Femur (tissue), 1 donor: ENCODE measurements at places on chromosomes 2 and 18.

DNA sequence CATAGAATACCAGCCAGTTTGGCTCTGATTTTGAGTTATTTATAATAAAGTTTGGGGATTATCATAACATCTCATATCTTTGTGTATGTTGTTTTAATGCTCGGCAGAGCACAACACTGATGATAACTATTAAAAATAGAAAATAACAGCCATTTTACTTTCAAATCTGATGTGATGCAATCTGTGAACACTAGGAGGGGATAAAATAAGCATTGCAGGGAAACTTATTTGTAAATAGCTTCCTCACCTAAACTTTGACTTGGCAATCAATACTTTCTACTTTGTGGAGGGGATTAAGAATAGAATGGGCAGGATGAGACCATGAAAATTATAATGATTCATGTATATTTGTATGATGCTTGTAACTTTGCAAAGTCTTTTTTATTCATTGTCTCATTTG, 54.4 kb downstream of the USP14 start:
- DNase-seq = no peak

DNA sequence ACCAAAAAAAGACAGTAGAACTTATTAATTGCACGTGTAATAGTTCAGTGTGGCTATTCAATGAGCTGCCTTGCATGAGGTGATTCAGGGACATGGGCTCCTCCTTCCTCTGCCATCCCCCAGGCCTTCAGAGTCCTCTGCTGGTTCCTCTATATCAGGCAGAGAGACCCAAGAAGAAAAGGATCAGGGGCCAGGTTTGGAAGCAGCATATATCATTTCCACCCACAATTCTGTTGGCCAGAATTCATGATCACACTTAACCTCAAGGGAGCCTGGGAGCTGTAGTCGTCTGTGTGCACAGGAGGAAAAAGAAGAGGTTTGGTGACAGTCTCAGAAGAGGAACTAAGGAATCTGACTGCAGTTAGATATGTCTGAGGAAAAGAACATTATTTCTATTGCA, 114.0 kb upstream of the GLS start:
- no peak for DNase-seq

GRCh38 chr2:36550006-36550405, 48.0 kb downstream of the FEZ2 start:
- DNase-seq = no peak

DNA sequence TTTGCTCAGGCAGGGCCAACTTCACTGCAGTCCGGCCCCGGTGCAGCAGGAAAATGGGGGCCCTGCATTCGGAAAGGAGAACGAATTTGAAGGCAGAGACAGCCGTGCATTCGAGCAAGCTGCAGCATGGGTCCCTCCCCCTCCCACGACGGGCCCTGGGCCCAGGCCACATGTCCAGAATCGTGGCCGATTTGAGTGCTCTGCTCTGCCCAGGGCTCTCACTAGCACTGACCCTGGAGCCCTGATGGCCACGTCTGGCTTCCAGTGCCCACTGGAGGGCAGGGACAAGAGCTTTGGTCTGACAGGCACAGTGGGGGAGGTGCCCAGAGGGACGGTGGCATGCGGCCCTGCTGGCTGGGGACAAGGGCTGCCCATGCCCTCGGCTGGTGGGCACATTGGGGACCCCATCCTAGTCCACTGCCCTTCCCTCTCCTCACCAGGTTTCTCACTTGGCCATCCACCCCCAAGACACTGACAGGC, 14.4 kb upstream of the KLHL30 start:
- DNase-seq = no peak

DNA sequence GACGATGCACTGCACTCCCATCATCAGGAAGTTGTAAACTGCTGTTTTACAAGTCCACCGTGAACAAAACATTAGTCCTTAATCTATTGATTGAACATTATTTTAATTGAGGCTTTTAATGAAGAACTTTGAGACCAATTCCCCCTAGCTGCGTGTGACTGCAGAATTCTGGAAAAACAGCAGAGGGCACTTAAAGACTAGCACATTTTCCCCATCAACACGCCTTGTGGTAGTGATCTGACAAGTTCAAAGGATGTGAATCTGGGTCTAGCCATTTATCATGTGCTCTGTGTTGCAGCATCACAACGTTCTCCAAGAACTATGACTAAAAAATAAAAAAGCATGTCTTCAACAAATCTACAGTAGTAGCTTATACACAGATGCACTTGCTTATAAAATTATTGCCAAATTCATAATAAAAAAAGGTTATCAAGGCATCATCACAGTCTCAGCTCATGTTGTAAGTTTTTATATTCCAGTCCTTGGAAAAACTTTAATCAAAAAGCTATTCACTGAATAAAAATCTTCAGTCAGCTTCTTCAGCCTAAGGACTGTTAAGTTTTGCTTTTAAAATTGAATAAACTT, 35.8 kb downstream of the SKOR2 start:
- peak; percentile 39 for DNase-seq

DNA sequence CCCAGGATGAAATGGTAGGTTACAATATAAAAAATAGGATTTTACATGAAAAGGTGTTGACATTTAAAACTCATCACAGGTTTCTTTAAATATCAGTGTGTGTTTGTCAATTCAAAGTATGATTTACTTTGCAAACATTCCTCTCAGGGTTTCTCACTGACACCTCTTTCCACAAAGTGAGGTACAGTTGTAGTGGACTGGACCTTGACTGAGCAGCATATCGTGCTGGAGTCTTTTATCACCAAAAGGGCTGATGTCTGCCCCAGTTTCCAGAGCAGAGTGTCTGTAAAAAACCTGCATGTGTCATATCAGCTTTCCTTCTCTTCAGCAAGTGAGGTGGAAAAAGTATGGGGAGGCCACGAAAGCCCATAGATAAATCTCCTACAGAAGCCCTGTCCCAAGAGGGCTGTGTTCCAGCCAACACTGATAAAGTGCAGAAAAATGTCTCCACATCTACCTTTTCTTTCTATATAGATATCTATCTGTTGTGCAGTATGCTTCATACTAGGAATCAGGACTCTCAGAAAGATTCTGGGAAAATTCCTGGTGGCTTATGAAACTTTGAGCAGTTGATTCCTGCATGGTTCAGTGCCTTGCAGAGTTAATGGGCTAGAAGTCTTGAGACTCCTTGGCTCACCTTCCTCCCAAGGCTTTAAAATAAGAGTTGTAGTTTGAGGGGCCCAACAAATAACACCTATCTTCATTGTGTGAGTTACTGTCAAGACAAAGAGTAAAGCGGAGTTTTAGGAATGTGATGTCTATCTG, 6.9 kb downstream of the ACYP2 start:
- no peak for DNase-seq

DNA sequence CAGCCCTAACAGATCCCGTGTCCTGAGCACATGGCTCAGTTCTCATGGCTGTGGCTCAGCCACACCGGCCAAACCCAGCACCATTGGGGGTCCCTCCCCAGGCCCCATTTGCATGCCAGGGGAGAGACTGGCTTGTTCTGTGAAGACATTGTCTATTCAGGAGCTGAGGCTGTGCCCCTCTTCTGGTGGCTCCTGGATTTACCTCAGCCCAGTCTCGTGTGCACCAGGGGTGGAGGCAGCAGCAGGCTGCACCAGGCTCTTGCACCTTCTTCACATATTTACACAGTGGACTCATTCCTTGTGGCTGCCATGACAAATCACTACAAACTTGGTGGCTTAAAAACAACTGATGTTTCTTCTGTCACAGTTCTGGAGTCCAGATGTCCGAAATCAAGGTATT, 92.4 kb upstream of the ITGA6 start:
- no peak for DNase-seq

GRCh38 chr2:150824118-150824517, 336.7 kb upstream of the RND3 start:
- no peak for DNase-seq

- no peak for DNase-seq
Measured at GRCh38 chr2:233922471-233922870, 5.3 kb downstream of the TRPM8 start.

DNA sequence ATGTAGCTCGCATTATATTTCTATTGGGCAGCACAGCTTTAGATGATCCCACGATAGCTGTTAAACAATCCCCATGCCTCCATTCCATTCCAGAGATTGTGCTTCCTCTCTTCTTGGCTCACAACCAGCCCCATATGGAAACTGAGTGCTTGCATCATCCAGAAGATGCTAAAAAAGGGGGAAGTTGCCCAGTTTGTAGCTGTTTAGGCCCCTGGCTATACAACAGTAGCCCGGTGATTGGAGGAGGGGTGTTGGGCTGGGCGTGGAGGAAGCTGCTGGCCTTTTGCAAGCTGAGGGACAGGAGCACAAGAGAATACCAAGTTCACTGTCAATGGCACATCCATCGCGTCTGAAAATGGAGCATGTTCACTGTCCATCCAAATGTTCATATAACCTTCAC, 360.2 kb downstream of the ALK start:
- peak; percentile 35 for DNase-seq

GRCh38 chr2:226869371-226869770, 33.5 kb downstream of the RHBDD1 start:
- DNase-seq = no peak
